Fibroblast of skin of left biceps (primary cell): ENCODE measurements at places on chromosomes 6 and 20.

- no peak for DNase-seq
Observed at GRCh38 chr20:11143481-11143880, 469.7 kb upstream of the JAG1 start.

DNA sequence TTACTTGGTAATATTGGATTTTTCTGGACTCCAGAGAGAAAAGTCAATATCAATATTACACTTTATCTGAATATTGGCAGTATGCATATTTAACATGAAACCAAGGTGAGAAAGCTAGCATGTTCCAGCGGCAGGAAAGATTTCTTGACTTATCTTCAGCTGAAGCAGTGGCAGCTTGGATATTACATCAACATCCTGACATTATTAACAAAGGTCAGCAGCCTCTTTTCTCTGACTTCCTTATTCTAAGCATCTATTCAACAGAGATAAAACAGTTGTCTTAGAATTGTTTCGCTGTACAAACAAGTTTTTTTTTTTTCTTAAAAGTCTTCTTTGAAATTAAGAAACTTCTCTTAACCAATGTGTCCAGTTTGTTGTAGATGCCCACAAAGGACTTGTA is 11.8 kb downstream of the DCBLD1 start:
- DNase-seq: no peak

GRCh38 chr20:31497838-31498540 is 16.3 kb upstream of the HM13 start:
- peak; percentile 55 for DNase-seq

DNA sequence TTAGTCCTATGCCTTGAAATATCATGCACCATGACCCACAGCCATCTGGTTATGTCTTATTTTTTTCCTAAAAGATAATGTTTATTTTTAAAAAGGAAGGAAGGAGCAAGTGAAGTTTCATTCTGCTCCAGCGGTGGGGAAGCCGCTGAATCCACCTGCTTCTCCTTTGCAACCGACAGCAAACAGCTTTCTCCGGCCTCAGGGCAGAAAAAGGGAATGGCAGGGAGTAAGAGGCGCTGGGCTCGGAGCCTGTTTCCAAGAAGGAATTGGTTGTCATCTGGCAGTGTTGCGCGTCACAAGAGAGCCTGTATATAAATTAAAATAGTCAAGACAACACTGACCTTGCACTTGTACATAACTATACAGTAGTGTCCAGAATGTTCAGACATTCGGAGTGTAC is 14.2 kb downstream of the GFRA4 start:
- DNase-seq: no peak

- no peak for DNase-seq
Observed at GRCh38 chr6:145848541-145848940, 33.9 kb upstream of the FBXO30 start.

- DNase-seq: no peak
Observed at GRCh38 chr6:13159300-13159699, 169.0 kb downstream of the TBC1D7 start.

- peak; percentile 91 for DNase-seq
Observed at GRCh38 chr6:75135450-75135849, 70.4 kb downstream of the COL12A1 start.

- DNase-seq: no peak
Observed at GRCh38 chr6:45541934-45542333, 164.2 kb upstream of the SUPT3H start.

DNA sequence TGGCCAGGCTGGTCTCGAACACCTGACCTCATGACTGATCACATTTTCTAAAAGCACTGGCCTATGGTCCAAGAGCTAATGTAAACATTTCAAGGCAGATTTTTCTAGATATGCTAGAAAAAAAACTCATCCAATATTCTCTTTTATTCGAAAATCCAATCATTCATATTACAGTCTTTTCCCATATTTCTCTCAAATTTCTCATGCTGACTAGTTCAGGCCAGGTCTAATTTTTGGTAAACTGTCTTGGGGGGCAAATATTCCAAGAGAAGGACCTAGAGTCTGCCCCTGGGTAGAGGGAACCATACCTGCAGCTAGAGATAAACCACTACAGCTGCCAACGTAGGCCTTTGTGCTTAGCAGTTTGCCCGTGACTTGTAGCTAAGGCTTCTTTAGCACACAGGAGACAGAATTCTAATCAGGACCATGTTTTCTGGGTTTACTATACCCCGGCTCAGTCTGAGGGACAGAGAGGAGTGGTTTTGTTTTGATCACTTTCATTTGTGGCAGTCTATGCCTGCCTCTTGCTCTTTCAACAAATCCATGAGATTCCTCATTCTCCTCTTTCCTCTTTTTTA is 71.8 kb upstream of the CITED2 start:
- DNase-seq: no peak

DNA sequence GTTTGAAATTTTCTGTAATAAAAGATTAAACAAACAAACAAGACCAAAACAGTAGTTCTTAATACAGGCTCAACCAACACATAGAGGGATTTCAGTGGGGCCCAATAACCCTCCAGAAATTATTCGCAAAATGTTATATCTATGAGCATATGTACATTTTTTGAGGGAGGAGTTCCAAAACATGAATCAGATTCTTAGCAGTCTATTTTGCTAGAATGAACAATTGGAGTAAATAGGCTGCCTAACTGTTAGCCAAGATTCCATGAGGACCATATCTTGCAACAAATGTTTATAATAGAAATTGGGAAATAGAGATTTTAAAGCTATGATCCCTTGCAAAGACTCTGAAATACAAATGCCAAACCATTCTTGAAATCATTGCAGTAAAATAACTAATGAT is 186.3 kb downstream of the AKAP7 start:
- no peak for DNase-seq

DNA sequence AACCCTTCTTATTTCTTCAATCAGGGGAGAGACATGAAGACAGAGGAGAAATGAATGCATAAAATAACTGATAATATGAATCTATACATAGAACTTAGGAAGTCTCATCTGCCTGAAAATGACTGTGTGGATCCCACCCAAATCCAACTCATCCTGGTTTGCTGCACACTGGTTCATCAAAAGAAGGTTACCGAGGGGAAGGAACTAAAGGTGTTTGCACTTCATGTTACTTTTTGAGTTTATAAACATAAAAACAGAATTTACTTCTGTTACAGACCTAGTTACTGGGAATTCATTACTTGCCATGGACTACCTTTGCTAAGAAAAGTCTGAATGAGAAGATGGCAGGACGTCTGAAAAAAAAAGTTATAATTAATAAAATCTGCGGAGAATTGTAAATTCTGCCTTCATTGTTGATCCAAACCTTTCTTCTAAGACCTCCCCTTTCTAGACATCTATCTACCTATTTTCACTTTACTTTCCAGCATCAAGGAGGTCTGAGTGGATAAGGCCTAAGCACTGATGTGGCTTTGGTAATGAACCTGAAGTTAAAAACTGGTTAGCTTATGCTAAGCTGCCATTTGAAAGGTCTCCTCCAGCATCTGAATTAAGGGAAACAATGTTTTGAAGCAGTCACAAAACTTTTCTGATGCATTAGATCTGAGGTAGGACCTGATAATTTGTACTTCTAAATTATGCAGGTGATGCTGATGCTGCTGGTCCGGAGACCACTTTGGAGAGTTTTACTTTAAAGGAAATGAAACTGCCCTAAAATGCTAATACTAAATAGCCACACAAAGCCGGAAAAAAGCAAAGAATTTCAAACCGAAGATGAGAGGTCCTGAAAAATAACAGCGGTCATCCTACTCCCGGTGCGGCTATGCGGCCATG is 84.0 kb downstream of the HFE start:
- DNase-seq: no peak

- DNase-seq: no peak
Observed at GRCh38 chr6:78363688-78364087, 503.7 kb upstream of the IRAK1BP1 start.

GRCh38 chr6:46763466-46763865 is 16.7 kb downstream of the ANKRD66 start:
- no peak for DNase-seq

GRCh38 chr20:8079976-8080375 is 52.1 kb upstream of the PLCB1 start:
- DNase-seq: no peak

GRCh38 chr6:42220807-42221206 is 3.1 kb upstream of the MRPS10 start:
- no peak for DNase-seq

GRCh38 chr6:62393608-62394007 is 107.6 kb upstream of the KHDRBS2 start:
- DNase-seq: no peak

DNA sequence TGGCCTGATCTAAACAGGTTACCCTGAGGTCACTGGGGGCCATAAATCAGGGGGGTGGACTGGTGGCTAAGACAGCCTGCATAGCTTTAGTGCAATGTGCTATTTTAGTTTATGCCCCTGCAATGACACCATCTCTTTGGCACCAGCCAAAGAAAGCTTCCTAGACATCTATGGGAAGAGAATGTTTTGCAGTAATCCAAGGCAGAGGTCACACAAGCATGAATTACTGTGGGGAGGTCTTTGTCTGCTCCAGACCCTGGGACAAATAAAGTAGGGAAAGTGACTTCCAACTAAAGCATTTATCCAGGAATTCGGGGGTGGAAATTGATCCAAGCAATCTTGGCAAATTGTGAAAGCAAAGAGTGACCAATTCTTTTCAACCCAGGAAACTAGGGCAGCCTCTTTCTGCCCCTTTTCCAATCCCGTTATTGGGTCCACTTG is 5.3 kb downstream of the RIPOR2 start:
- no peak for DNase-seq

DNA sequence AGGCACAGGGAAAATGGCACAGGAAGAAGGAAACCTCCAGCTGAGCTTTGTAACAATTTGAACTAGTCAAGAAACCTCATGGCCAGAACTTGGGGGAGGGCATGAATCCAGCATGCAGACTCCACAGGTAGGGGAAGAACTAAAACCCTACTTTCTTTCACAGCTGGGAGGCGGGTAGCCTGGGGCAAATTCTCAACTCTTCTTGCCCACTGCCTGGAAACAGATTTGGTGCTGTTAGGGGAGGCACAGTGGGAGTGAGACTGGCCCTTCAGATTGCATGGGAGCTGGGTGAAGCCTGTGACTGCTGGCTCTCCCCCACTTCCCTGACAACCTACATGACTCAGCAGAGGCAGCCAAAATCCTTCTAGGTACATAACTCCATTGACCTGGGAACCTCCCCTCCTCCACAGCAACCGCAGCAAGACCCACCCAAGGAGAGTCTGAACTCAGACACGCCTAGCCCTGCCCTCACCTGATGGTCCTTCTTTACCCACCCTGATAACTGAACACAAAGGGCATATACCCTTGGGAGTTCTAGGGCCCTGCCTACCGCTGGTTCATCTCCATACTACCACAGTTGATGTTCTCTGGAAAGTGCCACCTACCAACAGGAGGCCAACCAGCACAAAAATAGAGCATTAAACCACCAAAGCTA is 37.2 kb upstream of the TRIM27 start:
- DNase-seq: no peak

GRCh38 chr6:7258231-7258763 is 54.7 kb downstream of the SSR1 start:
- DNase-seq: no peak

DNA sequence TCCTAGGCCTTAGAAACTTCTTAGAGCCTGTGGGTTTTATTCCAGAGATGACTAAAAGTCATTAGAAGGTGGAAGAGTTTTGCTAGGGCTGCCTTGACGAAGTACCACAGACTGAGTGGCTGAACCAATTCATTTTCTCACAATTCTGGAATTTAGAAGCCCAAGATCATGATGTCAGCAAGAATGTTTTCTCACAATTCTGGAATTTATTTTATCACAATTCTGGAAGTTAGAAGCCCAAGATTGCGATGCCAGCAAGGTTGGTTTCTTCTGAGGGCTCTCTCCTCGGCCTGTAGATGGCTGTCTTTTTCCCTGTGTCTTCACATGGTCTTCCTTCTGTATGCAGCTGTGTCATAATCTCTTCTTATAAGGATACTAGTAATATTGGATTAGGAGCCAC is 672.9 kb upstream of the MARCKS start:
- peak; percentile 87 for DNase-seq

DNA sequence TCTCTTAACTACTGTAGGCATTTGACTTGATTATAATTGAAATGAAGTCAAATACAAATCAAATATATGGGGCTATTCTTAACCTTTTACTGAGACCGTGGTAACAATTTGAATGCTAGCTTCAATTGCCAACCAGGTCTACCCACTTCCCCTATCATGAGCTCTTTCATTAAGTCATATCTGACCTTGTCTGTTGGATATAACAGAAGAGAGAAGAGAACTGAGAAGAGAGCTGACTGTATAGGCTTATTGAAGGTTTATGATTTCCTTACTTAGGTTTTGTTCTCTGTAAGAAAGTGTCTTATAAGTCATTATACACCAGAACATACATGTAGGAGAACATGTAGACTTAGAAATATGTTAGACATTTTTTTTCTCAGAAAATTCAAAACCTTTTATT is 549.4 kb downstream of the COL12A1 start:
- DNase-seq: no peak
